ENCODE measurements at places on chromosomes 1 and 21.

DNA sequence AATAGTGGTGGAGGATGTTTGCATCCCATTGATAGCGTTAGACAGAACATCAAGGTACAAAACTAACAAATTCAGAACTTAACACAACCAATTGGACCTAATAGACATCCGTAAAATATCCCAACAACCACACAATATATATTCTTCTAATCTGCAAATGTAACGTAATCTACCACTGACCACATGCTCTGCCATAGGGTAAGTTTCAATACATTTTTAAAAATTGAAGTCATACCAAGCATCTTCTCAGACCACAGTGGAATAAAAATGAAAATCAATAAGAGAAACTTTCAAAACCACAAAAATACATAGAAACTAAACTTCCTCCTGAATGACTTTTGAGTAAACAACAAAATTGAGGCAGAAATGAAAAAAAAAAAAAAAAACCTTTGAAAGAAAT lies 1087.5 kb downstream of the KCNT2 start:
- DNase-seq = no peak

- DNase-seq = peak; percentile 86
Measured at GRCh38 chr1:209354111-209354839, 229.2 kb upstream of the CAMK1G start.

DNA sequence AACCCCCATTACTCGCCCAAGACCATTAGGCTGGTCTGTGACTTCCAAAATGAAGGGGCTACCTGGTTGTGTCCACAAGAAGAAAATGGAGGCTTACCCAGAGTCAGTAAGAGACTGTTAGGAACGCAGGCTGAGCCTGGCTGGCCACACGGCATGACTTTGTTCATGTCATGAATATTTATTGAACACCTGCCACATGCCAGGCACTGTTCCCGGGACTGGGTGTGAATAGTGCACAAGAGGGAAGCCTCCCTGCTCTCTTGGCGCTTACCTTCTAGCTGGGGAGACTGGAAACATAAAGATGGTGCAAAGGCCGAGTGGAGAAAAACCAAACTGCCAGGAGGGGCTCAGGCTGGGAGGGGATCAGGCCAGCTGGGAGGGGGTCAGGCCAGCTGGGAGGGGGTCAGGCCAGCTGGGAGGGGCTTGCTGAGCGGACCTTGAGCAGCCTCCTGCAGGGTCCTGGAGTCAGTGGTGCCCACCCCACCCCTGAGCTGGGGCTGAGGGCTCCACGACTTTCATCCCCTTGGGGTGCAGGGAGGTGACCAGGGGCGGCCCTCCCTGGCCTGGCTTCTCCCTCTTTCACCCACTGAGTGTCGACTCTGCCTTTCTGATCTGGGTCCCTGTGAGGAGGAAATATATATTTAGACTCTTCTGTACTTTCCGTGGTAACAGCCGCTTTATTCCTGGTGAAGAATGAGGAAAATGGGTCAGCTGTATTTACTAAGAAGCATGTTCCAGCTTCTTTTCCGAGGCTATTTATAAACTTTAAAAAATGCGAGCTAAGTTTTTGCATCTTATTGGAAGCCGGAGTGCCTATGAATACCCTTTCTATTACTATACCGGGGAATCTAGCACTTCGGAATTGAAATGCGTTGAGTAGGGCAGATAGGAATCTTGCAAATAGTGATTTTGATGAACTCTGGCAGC lies 139.0 kb downstream of the CAMTA1 start:
- no peak for DNase-seq

DNA sequence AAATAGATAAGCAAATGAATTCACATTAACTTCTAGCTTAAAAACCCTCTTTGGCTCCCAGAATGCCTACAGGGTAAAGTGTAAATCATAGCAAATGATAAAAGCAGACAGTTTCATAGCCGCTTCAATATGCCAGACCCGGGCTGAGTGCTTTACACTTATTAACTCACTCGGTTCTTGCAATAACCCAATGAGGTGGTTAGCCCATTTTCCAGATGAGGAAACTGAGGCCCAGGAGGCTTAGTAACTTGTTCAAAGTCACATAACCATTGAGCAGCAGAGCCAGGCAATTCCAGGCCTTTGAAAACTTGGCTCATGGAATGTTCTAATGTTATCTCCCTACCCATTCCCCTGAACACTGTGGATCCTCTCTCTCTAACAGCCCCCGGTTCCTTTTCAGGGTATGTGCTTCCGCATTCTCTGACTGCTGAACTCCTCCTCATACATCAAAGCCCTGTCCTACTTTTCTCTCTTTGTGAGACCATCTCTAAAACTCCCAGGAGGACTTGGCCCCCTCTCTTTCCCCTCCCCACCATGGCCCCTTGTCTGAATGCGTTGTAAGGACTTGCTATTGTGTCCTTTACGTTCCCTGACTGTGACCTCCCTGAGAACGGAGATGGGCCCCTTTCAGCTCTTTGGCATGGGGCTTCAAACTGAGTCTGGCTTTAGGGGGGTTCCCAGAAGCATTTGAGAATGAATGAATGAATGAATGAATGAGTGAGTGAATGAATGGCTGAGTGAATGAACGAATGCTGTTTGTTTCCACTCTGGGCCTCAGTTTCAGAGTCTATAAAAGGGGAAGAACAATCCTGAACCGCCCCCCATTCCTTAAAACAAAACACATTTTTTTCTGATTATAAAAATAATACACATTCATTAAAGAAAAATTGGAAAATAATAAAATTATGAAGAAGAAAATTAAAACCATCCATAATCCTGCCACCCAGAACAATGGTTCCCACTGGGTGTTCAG lies 15.6 kb upstream of the RUNX3 start:
- DNase-seq = no peak

GRCh38 chr1:58854576-58854975 lies 70.7 kb upstream of the JUN start:
- no peak for DNase-seq
